ENCODE measurements at places on chromosomes 1 and 21.

GRCh38 chr1:59751004-59751395, 63.7 kb upstream of the HOOK1 start:
- DNase-seq = no peak

GRCh38 chr1:77672374-77672773, 10.1 kb downstream of the ZZZ3 start:
- no peak for DNase-seq

- peak; percentile 55 for DNase-seq
Observed at GRCh38 chr1:9861360-9861759, 37.6 kb upstream of the CLSTN1 start.

GRCh38 chr1:158356616-158357015, 2.9 kb downstream of the CD1E start:
- no peak for DNase-seq

Measured in WTC11 (cell line).